ENCODE measurements at places on chromosomes 1 and 21.
A peak's percentile ranks its signal among the peaks of the same experiment; 100 is the strongest.

- DNase-seq: no peak
Measured at GRCh38 chr1:204454476-204454875, 40.1 kb downstream of the PIK3C2B start.

- DNase-seq: no peak
Measured at GRCh38 chr1:232096751-232097150, 470.2 kb downstream of the DISC1 start.

DNA sequence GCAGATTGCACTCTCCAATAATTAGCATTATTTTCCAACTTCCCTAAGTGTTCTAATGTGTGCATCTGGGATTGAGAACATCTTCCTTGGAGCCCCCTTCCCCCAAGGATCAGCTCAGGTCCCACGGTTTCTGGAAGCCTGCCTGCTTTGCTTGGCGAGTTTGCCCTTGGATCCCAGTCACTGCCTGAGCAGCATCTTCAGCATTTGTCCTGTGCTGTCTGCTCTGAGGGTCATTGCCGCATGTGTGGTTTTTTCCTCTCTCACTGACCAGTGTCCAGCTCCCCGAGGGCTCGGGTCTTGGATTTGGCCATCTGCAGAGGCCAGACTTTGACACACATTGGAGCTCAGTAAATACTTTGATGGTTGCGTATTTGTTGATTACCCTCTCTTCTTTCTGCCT lies 18.1 kb downstream of the VANGL2 start:
- no peak for DNase-seq

DNA sequence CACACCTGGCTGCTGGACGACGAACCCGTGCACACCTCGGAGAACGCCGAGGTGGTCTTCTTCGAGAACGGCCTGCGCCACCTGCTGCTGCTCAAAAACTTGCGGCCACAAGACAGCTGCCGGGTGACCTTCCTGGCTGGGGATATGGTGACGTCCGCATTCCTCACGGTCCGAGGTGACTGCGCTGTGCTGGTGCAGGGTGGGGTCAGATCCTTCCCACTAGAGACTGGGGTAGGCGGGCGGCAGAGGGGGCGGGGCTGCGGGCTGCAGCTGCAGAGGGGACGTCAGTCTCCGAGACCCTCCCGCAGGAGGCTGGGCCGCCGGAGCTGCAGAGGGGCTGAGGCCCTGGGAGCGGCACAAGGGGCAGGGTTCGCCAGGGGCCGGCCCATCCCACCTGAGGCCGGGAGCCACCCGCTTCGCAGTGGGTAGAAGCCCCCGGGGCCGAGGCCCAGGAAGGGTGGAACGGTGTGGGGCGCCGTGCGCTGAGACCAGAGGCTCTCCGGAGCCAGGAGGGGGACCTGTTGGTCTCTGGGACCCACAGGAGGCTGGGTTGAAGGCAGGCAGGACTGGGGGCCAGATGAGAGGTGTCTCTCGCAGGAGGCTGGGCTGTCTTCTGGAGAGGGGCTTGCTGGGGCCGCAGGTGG lies 90.6 kb downstream of the TRIM11 start:
- no peak for DNase-seq

GRCh38 chr1:217718873-217719272 lies 87.7 kb downstream of the SPATA17 start:
- DNase-seq: no peak

- DNase-seq: no peak
Measured at GRCh38 chr1:42618866-42619265, 39.4 kb upstream of the PPIH start.

DNA sequence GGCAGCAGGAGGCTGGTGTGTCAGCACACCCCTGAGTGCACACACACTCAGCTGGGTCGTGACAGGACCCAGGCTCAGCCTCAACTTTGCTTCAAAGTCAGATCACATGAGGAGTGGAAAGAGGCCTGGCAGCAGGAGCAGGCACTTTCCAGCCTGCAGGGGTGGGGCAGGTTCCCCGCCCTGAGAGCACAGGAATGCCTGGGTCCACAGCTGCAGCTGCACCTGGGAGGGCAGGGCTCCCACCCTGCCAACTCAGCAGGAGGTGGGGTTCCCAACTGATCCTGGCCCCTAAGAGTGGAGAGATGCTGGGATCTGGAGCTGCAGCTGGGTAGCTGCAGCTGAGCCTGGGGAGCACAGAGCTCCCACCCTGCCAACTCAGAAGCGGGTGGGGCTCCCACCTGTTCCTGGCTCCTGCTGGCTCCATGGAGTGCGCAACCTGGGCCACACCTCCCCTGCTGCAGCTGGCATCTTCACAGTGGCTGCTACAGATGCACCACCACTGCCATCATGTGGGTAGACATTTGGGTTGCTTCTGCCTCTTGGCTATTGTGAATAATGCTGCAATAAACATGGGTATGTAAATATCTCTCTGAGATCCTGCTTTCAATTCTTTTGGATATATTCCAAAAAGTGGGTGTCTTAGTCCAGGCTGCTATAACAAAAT lies 415.4 kb downstream of the TTLL7 start:
- DNase-seq: no peak

DNA sequence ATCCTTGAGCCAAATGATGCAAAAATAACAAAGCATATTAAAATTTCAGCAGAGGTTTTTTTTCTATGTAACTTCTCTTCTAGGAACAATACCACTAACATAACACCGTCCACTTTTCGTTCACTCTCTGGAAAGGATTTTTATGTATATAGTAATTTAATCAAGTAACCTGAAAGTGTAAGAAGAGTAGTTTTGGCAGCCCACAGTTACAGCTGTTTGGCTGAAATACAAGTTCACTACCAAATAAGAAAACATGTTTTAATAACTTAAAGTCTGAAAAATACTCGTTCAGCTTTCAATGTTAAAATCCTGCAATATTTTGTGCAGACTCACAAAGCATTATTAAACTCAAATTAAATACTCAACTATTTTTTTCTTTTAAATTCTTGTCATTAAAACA lies 896.8 kb upstream of the ADGRL4 start:
- no peak for DNase-seq

- DNase-seq: peak; percentile 73
Measured at GRCh38 chr1:168603501-168604110, 27.2 kb downstream of the XCL1 start.

- DNase-seq: no peak
Measured at GRCh38 chr1:46134660-46135331, 2.4 kb upstream of the PIK3R3 start.

GRCh38 chr1:25780318-25781129 lies 19.5 kb upstream of the SELENON start:
- DNase-seq: no peak

- no peak for DNase-seq
Measured at GRCh38 chr1:60727552-60727951, 354.8 kb upstream of the NFIA start.

DNA sequence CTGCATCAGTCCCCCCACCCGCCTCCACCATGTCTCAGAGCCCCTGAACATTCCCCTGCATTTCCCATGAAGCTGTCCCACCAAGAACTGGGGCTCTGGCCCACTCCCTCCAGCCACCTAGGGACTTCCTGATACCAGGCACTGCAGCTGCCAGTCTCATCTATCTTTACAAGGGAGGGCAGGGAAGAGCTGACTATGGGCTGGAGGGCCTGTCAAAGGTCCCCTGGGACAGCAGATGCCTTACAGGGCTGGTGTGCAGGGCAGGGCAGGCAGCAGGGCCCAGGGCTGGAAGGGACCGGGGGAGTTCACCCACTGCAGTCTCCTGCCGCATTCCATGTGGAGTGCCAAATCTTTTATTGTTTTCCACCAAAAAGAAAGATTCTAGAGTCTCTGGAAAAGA lies 17.6 kb downstream of the SHISA4 start:
- DNase-seq: no peak

DNA sequence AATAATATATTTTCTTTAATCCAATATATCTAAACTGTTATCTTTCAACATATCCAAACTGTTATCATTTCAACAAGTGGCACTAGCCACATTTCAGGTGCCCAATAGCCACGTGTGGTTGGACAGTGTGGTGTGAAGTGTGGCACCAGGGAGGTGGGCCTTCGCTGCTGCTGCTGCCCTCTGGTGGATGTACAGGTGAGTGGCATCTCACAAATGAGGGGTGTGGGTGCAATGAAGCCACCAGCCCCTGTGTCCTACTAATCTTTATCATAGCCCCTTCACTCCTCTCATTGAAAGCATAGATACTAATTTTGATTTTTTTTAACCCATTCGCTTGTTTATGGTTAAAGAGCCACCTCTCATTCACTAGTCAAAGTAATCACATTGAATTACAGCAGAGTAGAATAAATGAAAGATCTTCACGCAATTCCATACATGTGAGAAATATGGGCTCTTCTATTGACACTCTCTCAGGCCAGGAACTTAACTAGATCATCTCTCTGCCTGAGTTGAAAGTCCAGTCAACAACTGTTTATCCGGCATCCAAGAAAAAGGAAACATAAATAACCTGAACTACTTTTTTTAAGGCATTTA lies 499.2 kb downstream of the OMA1 start:
- peak; percentile 33 for DNase-seq

GRCh38 chr1:228687587-228687986 lies 47.7 kb upstream of the RHOU start:
- DNase-seq: no peak

DNA sequence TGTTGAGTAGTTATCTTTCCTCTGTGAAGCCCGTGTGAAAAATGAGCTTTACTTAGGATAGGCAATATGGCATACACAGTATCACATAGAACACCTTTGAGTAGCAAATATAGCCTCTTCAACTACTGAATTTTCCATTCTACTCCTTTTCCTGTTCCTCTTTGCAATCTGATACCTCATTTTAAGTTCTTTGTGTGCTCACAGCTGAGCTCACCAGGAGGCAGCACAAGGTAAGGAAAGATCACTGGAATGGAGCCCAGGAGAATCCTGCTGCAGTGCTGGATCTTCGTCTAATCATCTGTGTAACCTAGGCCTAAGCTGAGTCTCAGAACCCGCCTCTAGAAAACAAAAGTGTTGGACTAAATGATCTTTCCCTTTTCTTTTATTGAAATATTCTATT lies 171.0 kb downstream of the LRRC40 start:
- DNase-seq: no peak

DNA sequence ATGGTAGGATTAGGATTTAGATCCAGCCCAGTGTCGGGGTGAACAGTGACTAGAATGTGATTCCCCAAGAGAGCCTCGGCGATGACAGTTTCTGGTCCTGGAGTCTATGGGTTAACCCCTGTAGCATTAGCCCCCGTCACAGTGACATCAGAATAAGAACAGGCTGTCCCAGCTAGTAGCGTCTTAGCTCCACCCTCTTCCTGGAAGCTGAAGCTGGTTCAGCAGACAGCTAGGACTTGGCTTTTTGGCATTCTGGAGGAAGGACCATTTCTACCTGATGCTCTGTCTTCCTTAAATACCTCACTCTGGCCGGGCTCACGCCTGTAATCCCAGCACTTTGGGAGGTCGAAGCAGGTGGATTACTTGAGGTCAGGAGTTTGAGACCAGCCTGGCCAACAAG lies 5.0 kb downstream of the NDUFS2 start:
- no peak for DNase-seq

DNA sequence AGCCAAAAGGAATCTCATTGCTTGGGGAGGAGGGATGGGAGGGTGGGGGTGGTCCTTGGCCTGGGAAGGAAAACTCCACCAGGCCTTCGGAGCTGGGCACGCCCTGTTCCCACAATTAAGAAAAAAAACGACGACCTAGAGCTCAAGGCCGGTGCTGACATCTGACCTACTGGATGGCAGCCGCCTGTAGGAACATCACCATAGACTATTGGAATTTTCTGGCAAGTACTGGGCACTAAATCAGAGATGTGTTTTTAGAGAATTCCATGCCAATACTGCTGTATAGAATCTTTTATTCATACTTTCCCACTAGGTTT lies 729 bp downstream of the NADK start:
- DNase-seq: no peak

DNA sequence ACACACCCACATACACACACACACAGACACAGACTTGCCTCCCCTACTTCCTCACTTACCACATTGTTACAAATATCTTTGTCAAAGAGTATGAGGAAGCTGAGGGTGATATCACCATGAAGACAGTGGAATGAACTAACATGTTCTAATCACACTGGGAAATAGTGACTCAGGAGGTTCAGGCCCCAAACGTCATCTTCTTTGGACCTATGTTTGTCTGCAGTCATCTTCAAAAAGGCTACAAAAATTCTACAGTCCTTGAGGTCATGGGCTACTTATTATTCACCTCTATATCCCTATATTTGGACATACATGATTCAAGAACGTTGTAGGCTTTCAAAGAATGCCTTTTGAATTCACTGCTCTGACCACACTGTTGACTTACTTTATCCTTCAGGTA lies 2.1 kb upstream of the LCE2C start:
- no peak for DNase-seq

- no peak for DNase-seq
Measured at GRCh38 chr1:94634977-94635416, 93.4 kb upstream of the F3 start.

GRCh38 chr1:156076609-156077429 lies 5.4 kb downstream of the MEX3A start:
- DNase-seq: no peak

DNA sequence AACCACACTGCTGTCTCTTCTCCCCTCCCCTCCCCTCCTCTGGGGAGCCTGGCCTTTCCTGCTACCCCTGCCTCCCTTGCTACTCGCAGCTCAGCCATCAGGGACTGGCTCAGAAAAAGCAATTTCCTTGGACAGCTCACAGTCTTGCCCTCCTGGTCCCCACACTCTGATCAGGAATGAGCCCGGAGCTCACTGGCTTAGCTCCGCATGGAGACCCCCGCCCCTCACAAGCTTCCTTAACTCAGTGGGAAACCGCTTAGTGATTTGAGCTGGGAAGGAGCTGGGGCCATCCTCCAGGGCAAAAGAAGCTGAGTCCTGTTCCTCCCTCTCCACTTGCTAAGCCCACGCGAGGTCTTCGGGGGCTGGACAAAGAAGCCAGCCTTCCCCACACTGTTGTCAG lies 70.3 kb upstream of the ACTL8 start:
- DNase-seq: no peak

- DNase-seq: no peak
Measured at GRCh38 chr1:72662918-72663317, 380.6 kb upstream of the NEGR1 start.

DNA sequence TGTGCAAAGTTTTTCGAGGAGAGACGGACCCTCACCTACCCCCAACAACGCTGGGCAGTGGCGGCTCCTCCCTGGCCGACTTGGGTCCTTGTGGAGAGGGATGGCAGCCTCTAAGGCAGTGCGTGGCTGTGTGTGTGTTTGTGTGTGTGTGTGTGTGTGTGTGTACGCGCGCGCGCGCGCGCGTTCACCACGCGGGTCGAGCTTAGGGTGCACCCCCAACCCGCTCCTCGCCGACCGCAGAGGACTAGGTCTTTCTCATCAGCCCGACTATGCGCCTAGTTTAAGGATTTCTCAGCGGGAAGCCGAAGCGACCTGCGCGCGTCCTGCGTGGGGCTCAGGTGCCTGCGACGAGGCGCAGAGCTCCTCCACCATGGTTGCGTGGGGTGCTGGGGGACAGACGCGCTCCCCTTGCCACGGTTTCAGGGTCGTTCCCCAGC lies 940 bp downstream of the SOX13 start:
- no peak for DNase-seq

- DNase-seq: no peak
Measured at GRCh38 chr1:193891788-193892187, 705.4 kb upstream of the B3GALT2 start.

Data from stimulated activated naive CD8-positive, alpha-beta T cell treated with anti-CD3 and anti-CD28 coated beads, Interleukin-15, amount 100 ng/mL, for 72 hours (primary cell).